ENCODE measurements at places on chromosomes 6 and 20. TPM values are rescaled to one million over a fixed set of nuclear protein-coding genes. Genes with fewer than 3 reads are reported as not detected.

- DNase-seq = peak; percentile 67
Observed at GRCh38 chr6:11606332-11606731, 68.8 kb downstream of the TMEM170B start.

GRCh38 chr6:126152372-126152745, 166.0 kb downstream of the TRMT11 start:
- no peak for DNase-seq

DNA sequence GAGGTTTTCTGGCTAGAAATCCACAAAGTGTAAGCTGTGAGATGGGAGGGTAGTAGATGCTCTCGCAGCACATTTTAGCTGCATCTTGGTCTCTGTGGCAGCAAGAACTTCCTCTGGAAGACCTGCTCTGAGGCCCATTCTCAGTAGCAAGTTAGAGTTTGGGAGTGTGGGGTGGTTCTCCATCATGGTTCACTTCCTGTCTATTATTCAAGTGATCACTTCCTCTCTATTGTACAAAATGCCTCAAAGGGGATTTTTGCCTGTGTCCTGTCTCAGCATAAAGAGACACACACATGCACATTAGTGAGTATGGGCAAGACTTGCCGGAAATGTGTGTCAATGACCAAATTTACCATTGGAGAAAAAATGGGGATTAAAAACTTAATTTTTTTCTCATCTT, 42.5 kb downstream of the LYRM2 start:
- DNase-seq = no peak

GRCh38 chr20:55406891-55407290, 598.4 kb downstream of the CBLN4 start:
- no peak for DNase-seq

DNA sequence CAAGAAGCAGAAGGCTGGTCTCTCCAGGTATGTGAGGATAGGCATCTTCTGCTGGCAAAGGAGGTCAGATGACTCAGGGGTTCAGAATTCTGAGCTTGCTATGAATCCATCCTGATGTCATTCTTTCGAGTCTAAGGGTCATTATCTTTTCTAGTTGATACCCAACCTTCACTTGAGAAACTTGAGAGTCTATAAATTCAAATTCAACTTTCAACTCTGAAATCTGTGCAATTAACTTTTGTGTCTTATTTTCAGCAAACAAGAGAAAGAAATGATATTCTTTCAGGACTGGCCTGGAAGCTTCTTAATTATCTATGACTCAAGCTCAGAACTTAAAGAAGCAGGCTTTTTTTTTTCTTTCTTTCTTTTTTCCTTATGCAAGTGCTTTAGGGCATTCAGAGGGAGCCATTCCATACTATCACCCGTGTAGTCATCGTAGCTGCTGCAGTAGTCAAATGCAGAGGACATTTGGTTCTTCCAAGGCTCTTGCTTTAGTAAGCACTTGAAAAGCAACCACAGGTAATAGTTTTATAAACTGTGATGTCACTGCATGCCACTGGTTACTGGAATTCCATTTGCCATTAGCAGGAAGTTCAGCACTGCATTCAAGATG, 93.0 kb downstream of the ADTRP start:
- DNase-seq = no peak

GRCh38 chr20:39822667-39823066, 860.5 kb downstream of the DHX35 start:
- DNase-seq = no peak

DNA sequence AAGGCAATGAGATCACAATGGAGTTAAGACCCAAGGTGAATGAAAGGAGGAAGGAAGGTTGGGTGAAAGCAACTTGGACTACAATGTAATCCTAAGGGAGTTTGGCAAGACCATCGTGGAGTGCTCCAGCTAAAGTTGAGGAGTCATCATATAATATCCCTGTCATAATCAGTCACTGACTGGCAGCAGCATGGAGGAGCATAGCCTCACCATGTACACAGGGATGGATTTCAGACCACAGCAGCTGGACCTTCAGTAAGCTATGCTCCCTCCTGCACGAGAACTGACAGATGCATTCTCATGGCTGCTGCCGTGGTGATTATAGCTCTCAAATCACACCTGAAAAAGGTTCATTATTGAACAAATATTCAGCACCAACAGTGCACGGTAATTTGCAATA, 43.0 kb downstream of the GOPC start:
- DNase-seq = no peak

- no peak for DNase-seq
Observed at GRCh38 chr6:158009935-158010585, 28.4 kb downstream of the SYNJ2 start.

GRCh38 chr20:58702859-58703648, 10.5 kb downstream of the NPEPL1 start:
- no peak for DNase-seq

DNA sequence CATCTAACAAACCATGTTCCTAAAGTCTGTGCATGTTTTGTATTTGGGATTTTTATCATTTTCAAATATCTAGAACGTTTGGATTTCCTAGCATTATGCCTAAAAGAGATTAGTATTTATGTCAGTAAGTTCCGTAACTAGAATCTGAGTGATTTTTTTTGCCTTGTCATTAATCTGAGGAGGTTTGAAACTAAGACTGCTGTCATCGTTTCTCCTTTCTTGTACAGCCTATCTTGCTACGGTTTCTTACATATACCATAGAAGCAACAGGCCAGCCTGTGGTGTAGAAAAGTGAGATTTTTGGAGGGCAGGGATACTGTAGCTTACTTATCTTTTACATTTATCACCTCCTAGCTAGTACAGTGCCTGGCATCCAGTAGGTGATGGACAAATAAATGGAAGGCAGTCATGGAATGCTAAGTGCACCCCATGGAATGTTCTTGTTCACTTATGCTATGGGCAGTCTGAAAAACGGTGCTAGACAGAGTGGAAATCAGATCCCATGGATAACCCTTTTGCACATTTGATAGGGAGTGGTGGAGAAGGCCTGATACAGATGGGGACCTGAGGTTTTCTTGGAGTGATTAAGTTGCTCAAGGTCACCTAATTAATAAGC, 93.9 kb downstream of the ARID1B start:
- no peak for DNase-seq

GRCh38 chr6:83314693-83315092, 116.2 kb downstream of the ME1 start:
- DNase-seq = no peak

DNA sequence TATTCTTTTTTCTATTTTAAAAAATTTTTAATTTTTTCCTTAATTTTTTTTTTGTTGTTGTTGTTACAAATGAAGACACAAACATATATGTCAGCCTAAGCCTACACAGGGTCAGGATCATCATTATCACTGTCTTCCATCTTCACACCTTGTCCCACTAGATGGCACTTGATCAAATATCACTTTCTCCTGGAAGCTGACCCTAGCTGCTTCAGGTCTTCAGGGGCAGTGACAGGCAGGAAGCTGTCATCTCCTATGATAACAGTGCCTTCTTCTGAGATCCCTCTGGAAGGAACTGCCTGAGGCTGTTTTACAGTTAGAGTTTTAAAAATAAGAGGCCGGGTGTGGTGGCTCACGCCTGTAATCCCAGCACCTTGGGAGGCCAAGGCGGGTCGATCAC, 70.2 kb upstream of the EEF1E1 start:
- DNase-seq = no peak

- DNase-seq = peak; percentile 15
Observed at GRCh38 chr6:111087871-111088667, 766 bp downstream of the SLC16A10 start.

DNA sequence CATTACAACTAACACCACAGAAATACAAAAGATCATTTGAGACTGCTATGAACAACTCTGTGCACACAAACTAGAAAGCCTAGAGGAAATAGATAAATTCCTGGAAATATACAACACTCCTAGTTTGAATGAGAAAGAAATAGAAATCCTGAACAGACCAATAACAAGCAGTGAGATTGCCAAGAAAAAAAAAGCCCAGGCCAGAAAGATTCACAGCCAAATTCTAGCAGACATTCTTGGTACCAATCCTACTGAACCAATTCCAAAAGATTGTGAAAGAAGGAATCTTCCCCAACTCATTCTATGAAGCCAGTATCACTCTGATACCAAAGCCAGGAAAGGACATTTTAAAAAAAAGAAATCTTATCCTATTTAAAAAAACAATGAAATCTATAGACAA, 7.0 kb upstream of the CDK19 start:
- DNase-seq = no peak

- DNase-seq = no peak
Observed at GRCh38 chr6:146767632-146768031, 168.9 kb downstream of the ADGB start.

DNA sequence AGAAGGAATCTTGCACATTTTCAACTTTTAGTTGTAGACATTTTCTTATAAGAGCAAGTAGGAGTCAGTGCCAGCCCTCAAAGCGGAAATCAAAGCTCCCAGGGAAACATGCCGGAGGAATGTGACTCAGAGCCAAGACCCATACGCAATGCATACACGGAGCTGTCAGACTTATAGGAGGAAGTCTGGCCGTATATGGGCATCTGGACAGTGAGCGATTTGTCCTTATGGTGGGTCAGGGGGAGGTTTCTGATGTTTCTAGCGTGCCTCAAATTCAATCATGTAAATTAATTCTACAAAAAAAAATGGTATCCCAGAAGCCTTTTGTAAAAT, 3.6 kb upstream of the CCN2 start:
- peak; percentile 35 for DNase-seq

DNA sequence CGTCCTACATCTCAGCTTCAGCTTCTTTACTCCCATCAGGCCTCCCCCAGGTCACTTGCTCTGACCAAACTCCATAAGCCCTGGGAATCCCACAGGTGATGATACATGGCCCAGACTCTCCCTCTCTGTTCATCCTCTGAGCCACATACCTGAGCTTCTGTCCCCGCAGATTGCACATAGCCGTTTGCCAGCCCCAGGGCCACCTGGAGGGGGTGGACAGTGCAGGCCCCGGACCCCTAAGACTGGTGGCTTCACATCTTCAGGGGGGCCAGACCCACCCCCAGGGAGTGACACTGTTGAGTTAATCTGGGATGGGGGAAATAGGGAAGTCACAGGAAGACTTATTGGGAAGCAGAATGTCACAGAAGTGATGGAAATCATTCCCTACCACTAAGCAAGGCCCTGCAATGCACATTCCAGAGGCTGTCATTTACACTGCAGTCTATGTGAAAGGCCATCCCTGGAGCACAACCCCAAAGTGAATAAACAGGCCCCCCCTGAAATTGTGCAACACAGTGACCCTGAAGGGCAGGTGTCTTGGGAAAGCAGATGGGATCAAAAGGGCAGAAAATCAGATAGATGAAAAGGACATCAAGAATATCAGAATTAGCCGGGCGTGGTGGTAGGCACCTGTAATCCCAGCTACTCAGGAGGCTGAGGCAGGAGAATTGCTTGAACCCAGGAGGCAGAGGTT, 2.2 kb downstream of the RXRB start:
- no peak for DNase-seq

GRCh38 chr6:69918813-69919475, 52.6 kb downstream of the COL19A1 start:
- DNase-seq = no peak

GRCh38 chr6:2773449-2773848, 8.3 kb downstream of the WRNIP1 start:
- no peak for DNase-seq

DNA sequence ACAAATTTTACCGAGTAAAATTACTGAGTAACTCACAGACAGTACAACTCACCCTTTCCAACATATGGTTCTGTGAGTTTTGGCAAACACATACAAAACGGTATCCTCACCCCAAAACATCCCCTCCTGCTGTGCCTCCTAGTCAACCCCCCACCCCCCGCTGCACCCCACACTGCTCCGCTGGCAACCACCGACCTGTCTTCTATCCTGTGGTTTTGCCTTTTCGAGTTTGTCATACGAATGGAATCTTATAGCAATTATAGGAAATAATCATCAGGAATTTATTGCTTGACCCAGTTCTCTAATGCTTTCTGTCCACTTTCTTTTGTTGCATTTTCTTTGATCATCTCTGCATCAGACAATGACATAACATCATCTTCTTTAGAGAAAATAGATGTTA, 312.3 kb downstream of the KIF16B start:
- no peak for DNase-seq

DNA sequence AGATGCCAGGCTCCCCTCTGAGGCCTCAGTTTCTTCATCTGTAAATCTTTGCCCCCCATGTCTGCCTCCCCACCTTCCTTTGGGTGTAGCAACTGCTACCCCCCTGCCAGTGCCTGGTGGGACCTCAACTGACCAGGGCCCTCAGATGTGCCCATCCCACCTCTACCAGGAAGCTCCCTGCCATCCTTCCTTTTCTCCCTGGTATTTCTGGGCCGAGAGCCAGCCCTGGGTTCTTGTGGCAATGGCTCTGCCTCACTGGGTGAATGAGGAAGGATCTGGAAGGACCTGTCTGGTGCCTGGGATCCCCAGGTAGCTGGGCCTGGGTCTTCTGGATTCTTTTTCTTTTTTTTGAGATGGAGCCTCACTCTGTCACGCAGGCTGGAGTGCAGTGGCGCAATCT, 141.1 kb upstream of the RNF24 start:
- DNase-seq = no peak

DNA sequence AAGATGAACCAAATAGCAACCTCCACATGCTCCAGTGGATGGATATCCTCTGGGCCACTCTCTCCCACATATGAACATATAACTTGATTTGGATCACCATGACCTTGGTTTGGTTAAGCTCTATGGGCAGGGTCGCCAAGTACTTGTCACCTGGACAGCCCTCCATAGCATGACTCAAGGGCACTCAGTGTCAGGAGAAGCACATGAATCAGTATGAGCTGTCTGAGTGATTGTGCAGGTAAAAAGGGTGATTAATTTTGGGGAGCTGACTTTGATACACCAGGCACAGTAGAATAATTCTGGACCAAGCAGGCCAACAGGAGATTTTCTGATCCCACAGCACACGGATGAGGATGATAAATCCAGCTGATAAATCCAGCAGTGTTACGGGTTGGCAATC, 74.4 kb downstream of the OPRM1 start:
- no peak for DNase-seq

GRCh38 chr6:140475086-140475485, 1100.6 kb upstream of the CITED2 start:
- no peak for DNase-seq

Gene CEBPB
- polyA plus RNA-seq = 11.3 TPM

Gene LCA5
- polyA plus RNA-seq = 5.2 TPM

Gene KHDRBS2
- 0.26 TPM for polyA plus RNA-seq

Gene OPN5
- polyA plus RNA-seq = 17.3 TPM

Gene TLDC2
- 2.9 TPM for polyA plus RNA-seq

Gene DAAM2
- polyA plus RNA-seq = 37.4 TPM

Gene RAB44
- polyA plus RNA-seq = 0.09 TPM

Gene C20orf141
- 154 TPM for polyA plus RNA-seq

Gene SLC2A4RG
- polyA plus RNA-seq = 64.4 TPM

Gene SIRPD
- 91.3 TPM for polyA plus RNA-seq

Gene OOEP
- 24.8 TPM for polyA plus RNA-seq

Gene HMGCLL1
- polyA plus RNA-seq = 2.2 TPM

All from testis (tissue), 5 donors.